GM03348 (cell line): ENCODE measurements at places on chromosomes 4 and X.

- no peak for DNase-seq
Measured at GRCh38 chr4:99653916-99654315, 3.7 kb downstream of the C4orf54 start.

- no peak for DNase-seq
Measured at GRCh38 chr4:85725721-85726170, 250.8 kb downstream of the ARHGAP24 start.

DNA sequence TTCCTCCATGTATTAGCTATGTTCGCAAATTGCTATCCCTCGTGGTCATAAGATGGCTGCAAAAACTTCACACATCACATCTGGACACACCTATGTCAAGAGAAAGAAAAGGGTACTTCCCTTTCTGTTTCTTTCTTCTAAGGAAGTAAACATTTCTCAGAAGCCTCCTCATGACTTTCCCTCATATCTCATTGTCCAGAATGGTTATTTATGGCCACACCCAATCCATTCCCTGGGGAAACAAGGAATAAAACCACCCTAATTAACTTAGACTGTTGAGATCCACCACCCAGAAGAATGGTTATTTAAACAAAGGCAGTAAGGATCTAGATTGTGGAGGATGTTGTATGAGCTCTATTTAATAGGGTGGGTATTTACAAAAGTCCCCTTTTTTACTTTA is 160.8 kb upstream of the LNX1 start:
- no peak for DNase-seq

GRCh38 chr4:185811509-185812364 is at the start of gene SORBS2:
SORBS2 (minus strand) TSS chr4:185812194; CDS start chr4:185690571, 121,623 bp downstream.
- DNase-seq, result no peak

GRCh38 chr4:138761638-138762220 is 253.9 kb upstream of the NOCT start:
- peak; percentile 32 for DNase-seq

DNA sequence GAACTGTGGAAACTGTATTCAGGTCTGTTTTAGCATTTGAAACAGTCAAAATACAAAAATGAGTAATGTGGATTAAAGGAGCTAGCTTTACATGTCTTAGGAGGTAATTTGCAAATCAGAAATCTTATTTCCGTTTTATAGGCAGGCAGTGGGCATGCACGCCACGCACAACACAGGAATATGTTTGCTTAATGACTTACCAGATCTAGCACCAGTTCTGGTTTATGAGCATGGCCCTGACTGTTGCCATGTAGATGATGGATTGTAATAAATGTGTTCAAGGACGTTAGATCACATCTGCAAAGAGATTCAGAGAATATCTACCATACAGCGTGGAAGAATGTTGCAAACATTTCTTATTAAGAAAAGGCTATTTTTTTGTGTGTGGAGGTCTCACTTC is 344.5 kb upstream of the NR3C2 start:
- no peak for DNase-seq

- DNase-seq, result no peak
Measured at GRCh38 chr4:173685831-173686210, 155.8 kb upstream of the HAND2 start.

DNA sequence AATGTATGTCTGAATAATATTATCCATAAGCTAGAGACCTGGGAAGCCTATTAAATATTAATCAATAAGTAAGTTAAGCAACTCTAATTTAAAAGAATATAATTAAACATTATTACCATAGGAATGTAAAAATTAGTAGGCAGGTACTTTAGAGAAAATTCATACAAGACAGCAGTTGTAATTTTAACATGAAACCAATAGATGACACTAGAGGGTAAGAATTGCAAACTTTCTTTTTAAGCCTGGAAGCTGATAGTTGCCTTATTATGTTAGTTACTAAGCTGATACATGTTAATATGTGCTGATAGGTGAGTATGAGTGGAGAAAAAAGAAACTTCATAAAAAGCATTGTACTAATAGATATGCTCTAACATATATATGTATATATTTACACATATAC is 1157.4 kb downstream of the FAM133A start:
- peak; percentile 1 for DNase-seq

GRCh38 chr4:41144812-41145211 is 69.5 kb downstream of the APBB2 start:
- no peak for DNase-seq
